Cardiac muscle cell (in vitro differentiated cells and primary cell): ENCODE measurements at places on chromosomes 1 and 21. TPM values are rescaled to one million over a fixed set of nuclear protein-coding genes. Genes with fewer than 3 reads are reported as not detected.
A peak's percentile ranks its signal among the peaks of the same experiment; 100 is the strongest.

Gene PIGR
- polyA plus RNA-seq = not detected in 2 replicates

DNA sequence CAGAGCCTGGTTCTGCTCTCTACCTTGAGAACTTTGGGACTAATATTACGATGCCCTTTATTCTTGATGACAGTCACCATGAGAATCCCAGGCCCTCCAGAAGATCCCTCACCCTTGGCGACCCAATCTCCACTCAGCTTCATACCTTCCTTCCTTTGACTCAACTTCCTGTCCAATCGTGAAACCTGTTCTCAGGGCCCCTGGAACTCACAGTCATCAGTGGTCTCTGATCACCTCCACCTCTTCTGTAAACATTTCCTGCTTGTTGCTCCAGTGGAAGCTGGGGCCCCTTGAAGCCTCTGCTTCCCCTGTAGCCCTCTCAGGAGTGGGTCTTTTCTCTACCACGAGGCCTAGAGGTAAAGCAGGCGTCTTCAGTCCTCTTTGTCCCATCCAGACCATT lies 79.1 kb downstream of the MRPS6 start:
- DNase-seq = no peak
- H3K27me3 ChIP-seq = no peaks in the 10 kb centered on the region
- H3K4me3 ChIP-seq = no peak overlapping the region
- H3K36me3 ChIP-seq = no peaks in the 10 kb centered on the region
- no peak overlapping the region for H3K27ac ChIP-seq

DNA sequence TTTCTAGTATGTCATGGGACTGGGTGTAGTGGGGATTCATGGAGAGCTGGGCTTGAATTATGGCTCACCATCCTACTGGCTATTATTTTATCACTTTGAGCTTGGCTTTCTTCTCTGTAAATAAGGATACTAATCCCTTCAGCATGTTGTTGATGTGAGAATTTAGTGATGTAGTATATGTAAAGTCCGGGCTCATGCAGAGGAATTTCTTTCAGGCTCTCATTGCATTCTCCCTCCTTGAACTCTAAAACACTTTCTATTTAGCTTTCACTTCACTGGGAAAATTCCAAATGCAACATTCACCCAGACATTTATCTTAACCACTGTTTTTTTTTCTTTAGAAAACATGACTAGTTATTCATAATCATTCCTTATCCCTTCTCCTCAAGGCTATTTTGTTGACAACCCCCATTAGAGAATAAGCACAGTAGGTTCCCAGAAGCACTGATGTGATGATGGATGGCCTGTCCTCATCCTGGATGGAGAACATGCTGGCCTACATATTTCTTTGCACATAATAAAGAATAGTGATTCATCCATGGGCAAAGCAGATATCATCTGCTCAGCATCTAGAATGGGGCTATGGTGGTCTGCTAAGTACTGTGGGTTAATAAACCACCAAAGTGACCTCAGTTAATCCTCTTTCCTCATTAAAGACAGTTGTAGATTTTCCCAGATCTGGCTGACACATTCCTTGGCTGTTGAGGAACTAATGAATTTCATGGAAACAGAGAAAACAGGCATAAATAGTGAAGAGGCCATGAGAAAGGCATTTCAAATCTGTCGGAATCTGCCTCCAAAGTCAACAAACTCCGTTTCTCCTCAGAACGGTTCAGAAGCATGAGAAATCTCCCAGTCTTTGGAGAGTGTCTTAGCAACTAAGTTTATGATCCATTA lies 68.0 kb upstream of the CYP2J2 start:
- no peaks in the 10 kb centered on the region for H3K27me3 ChIP-seq
- no peaks in the 10 kb centered on the region for H3K36me3 ChIP-seq
- H3K4me1 ChIP-seq = no peaks in the 10 kb centered on the region
- H3K4me3 ChIP-seq = no peak overlapping the region
- H3K27ac ChIP-seq = no peak overlapping the region
- peak; percentile 72 for DNase-seq

DNA sequence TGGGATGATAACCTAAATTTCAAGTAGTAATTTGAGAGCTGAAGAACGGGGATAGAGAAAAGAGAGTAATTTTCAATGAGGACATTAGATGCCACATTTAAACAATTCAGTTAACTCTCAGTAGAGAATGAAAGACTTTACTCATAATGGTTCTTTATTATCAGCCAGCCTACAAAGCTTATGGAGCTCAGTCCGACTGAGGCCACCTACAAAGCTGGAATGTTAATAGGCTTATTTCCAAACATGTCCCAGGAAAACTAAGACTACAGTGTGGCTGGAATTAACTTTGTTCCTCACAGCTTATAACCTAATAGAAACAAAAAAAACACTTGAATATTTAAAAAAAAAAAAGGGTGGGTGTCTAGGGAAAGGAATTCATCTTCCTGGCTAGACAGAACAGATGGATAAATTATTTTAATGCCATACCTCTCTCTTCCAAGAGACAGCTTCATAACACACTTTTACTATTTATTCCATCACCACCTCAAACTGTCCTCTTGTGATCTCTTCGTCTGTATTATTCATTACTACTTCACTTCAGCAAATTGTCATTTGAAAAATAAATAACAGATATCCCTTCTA lies 9.8 kb downstream of the SLC19A2 start:
- H3K4me3 ChIP-seq = no peak overlapping the region
- H3K27me3 ChIP-seq = no peaks in the 10 kb centered on the region
- no peak overlapping the region for H3K27ac ChIP-seq
- H3K4me1 ChIP-seq = peaks cover 11% of the 10 kb centered on the region

DNA sequence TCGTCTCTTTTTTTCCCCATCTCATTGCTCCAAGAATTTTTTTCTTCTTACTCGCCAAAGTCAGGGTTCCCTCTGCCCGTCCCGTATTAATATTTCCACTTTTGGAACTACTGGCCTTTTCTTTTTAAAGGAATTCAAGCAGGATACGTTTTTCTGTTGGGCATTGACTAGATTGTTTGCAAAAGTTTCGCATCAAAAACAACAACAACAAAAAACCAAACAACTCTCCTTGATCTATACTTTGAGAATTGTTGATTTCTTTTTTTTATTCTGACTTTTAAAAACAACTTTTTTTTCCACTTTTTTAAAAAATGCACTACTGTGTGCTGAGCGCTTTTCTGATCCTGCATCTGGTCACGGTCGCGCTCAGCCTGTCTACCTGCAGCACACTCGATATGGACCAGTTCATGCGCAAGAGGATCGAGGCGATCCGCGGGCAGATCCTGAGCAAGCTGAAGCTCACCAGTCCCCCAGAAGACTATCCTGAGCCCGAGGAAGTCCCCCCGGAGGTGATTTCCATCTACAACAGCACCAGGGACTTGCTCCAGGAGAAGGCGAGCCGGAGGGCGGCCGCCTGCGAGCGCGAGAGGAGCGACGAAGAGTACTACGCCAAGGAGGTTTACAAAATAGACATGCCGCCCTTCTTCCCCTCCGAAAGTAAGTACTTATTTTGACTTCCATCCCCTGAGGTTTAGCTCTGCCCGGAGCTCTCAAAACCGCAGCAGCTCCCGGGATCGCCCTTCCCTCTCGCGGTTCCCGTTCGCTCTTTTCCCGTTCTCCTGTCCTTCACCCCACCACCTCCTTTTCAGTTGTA lies 1.5 kb downstream of the TGFB2 start:
- H3K36me3 ChIP-seq = peaks cover 6% of the 10 kb centered on the region
- H3K4me1 ChIP-seq = peaks cover 25% of the 10 kb centered on the region
- H3K4me3 ChIP-seq = peak overlapping the region; percentile 94
- H3K27me3 ChIP-seq = no peaks in the 10 kb centered on the region
- no peak for DNase-seq

GRCh38 chr1:7389201-7389905 lies 381.7 kb upstream of the VAMP3 start:
- peak; percentile 11 for DNase-seq
- no peaks in the 10 kb centered on the region for H3K27me3 ChIP-seq
- peak overlapping the region; percentile 3 for H3K27ac ChIP-seq
- H3K36me3 ChIP-seq = no peaks in the 10 kb centered on the region

DNA sequence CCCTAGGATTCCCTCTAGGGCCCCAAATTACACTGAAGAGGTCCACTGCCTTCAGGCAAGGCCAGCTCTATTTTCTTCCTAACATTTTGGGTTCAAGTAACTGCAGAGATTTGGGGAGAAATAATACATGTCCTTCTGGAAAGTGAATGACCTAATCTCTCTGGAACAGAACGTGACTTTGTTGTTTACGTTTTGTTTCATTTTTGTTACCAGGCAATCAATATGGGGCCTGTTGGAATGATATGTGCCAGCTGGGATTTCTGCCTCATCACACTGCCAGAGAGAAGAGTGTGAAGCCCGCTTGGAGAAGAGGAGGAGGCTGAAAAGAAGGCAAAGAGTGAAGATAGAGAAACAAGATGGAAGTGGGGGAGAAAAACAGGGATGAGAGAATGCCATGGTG lies 116.7 kb downstream of the FASLG start:
- no peaks in the 10 kb centered on the region for H3K36me3 ChIP-seq
- H3K4me3 ChIP-seq = no peak overlapping the region
- no peak for DNase-seq
- H3K4me1 ChIP-seq = no peaks in the 10 kb centered on the region
- no peak overlapping the region for H3K27ac ChIP-seq

GRCh38 chr1:203057911-203058675 lies 27.7 kb downstream of the MYOG start:
- no peak for DNase-seq
- peaks cover 73% of the 10 kb centered on the region for H3K36me3 ChIP-seq
- no peaks in the 10 kb centered on the region for H3K4me1 ChIP-seq
- H3K4me3 ChIP-seq = no peak overlapping the region
- no peaks in the 10 kb centered on the region for H3K27me3 ChIP-seq

DNA sequence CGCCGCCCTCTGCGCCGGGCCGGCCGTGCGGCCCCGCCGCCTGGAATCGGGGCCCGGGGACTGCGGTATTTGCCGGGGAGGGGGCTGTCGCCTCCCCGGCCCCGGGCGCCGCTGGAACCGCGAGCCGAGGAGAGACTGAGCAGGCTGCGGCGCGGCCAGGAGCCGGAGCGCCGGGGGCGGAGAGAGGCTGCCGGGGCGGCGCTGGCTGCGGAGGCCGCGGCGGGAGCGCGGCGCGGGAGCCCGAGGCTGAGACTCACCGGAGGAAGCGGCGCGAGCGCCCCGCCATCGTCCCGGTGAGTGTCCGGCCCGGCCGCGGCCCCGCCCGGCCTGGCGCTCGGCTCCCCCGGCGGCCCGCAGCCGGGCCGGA lies 746 bp downstream of the DYRK1A start:
- H3K4me1 ChIP-seq = peaks cover 22% of the 10 kb centered on the region
- H3K36me3 ChIP-seq = peaks cover 7% of the 10 kb centered on the region
- peak overlapping the region; percentile 100 for H3K27ac ChIP-seq
- DNase-seq = peak; percentile 20
- H3K27me3 ChIP-seq = no peaks in the 10 kb centered on the region
- H3K4me3 ChIP-seq = peak overlapping the region; percentile 78

Gene OVAAL
- 0.91 and 2.5 TPM in 2 replicates for polyA plus RNA-seq

DNA sequence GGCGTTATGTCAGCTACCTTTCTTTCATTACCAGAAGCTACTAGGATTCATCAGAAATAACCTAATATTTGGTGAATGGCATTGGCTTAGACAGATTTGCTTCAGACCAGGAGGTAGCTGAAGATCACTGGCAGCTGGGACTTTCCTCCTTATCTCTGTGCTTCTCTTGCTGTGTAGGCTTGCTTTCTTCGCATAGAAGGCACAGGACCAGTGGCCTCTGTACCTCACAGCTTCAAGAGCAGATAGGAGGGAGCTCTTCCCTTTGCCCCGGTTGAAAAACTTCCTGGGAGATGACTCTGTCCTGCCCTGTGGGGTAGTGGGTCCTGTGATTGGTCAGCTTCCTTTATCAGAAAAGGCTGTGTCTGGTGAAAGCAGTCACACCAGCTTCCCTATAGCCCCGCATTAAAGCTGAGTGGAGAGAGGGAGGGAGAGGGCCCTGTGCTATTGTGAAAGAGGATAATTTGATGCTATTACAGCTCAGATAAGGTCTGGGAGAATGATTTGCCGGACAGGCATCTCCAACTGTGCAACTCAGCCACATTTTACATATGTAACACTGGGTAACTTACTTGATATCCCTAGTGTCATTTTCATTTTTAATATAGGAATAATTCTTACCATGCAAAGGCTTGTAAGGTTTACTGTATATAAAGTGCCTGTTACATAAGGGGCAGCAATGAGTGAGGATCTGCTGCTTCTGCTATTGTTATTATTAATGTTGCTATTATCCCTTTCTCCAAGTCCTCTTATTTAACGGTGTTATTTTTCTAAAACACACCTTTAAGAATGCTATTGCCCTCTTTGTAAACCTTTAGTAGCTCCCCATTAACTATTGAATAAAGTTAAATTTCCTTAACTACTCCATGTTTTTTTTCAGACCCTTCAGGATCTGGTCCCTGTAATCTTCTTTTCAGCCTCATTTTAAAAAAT lies 31.6 kb downstream of the OSBPL9 start:
- peak; percentile 88 for DNase-seq
- H3K4me3 ChIP-seq = no peak overlapping the region
- no peaks in the 10 kb centered on the region for H3K27me3 ChIP-seq

DNA sequence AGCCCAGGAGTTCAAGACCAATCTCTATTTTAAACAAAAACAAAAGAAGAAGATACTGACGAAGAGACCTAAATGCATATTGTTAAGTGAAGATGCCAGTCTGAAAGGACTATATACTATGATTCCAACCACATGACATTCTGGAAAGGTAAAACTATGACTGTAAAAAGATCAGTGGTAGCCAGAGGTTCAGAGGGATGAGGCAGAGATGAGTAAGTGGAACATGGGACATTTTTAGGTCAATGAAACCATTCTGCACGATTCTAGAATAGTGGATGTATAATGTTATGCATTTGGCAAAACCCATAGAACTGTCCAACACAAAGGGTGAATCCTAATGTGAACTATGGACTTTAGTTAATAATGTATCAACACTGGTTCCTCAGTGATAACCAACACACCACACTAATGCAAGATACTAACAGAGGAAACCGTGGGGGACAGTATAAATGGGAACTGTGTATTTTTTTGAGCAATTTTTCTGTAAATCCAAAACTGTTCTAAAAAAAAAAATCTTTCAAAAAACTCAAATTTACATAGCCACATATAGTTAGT lies 8.2 kb downstream of the RC3H1 start:
- no peaks in the 10 kb centered on the region for H3K36me3 ChIP-seq
- H3K4me1 ChIP-seq = no peaks in the 10 kb centered on the region
- H3K27ac ChIP-seq = no peak overlapping the region
- H3K4me3 ChIP-seq = no peak overlapping the region
- no peaks in the 10 kb centered on the region for H3K27me3 ChIP-seq
- DNase-seq = no peak

DNA sequence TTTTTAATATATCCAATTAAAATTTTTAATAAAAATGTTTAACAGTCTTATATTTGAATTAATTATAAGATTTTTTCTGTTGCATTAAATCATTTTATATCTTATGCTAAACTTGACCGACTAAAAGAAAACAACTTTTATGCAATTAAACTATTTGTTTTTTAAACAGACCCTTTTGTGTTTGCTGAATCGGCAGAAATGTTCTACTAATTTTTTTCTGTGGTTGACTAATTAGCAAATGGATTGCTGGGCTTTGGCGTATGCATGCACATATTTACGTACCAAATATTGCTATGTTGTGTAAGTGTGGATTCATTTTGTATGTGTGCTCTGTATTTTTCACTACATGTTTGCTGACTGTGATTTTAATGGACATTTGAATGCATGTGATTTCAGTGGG lies 174.8 kb downstream of the PBX1 start:
- no peaks in the 10 kb centered on the region for H3K36me3 ChIP-seq
- H3K4me3 ChIP-seq = no peak overlapping the region
- DNase-seq = no peak
- H3K4me1 ChIP-seq = peaks cover 37% of the 10 kb centered on the region
- no peak overlapping the region for H3K27ac ChIP-seq
- H3K27me3 ChIP-seq = no peaks in the 10 kb centered on the region

Gene NTPCR
- 154 and 228 TPM in 2 replicates for polyA plus RNA-seq

Gene VAMP3
- polyA plus RNA-seq = 68.4 and 88.3 TPM in 2 replicates
